ENCODE measurements at places on chromosomes 2 and 18.

DNA sequence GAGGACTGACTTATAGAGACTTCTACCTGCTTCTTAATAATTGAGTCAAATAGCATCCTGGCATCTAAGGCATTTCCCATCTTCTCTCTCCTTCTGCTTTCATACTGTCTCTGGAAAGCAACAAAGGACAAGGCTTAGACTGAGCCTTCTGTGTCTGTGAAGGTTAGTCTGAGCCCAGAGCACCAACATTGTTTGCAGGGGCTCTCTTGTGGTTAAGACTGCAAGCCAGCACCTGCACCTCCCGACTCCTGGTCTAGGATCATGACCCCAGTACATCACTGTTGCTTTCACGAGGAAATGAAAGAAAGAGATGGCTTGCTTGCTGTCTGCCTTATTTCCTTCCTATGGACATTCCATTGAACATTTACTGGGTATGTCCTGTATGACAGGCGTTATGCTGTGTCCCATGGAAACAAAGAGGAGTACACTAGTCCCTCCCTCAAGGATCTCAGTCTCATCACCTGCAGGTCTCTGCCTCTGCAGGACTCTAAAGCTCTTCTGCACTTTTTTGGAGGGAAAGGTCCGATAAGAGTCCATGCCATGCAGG lies 315.8 kb upstream of the EPAS1 start:
- no peak for DNase-seq

- no peak for DNase-seq
Measured at GRCh38 chr2:42164046-42164445, 5.1 kb upstream of the EML4 start.

DNA sequence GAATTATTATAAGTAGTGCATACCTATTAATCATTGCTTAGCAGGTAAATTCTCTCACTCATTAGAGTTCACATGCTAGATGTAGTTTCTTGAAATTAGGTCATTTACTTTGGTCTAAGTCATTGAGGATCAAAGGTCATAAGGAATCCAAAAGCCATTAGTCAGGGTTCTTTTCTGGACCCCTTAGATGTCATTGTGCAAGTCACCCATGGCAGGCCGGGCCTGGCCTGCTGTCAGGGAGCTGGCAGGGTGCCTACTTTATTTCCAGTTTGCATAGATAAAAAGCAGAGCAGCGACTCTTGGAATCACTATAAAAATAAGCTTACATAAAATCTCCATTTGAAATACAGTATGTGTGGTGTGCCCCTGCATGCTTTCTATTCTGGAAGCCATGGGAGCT lies 91.3 kb downstream of the MEIS1 start:
- DNase-seq, result no peak

- no peak for DNase-seq
Measured at GRCh38 chr2:159129269-159129668, 157.2 kb downstream of the WDSUB1 start.

DNA sequence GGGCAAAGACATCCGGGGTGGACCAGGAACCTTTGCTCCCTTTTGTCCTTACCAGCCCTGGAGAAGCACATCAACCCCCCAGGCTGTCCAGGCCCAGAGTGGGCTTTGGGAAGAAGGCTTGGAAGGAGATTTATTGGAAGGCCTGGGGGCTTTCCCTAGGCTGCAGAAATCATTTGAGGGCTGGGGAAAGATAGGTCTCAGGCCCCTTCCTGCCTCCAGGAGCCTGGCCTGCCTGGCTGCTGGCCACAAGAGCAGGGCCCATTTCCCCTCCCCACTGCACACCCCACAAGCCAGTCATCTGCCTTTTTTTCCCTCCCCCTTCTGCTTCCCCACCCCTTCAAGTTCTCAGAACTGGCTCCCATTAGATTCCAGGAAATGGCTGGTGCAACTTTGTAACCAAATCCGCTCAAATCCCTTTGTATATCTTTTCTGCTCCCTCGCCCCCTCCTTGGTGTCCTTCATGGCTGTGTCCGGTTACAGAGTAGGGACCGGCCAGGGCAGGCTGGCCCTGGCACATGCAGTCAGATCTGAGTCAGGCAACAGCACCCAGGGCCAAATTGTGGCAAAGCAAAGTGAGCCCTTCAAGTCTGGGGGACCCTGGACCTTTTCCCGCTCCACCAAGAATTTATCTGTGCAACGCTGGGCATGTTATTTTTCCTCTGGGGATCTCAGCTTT lies 20.8 kb upstream of the TNP1 start:
- DNase-seq, result no peak

GRCh38 chr18:49247781-49248180 lies 212.7 kb downstream of the DYM start:
- no peak for DNase-seq

DNA sequence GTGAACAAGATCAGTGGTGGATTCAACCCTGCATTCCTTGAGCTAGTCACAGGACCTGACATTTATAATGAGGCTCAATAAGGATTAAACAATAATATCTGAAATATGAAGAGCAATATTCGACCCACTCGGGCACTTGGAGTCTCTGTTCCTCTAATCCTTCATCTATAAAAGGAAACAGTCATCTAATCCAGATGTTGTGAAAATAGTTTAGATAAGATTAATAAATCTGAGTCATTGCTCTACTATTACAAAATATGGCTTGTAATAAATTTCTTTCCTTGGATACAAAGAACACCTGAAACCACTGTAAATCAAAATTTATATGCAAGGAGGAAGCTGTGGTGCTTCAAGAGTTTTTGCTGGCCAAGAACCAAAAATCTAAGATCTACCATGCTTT lies 846.9 kb upstream of the ACVR2A start:
- DNase-seq, result no peak

DNA sequence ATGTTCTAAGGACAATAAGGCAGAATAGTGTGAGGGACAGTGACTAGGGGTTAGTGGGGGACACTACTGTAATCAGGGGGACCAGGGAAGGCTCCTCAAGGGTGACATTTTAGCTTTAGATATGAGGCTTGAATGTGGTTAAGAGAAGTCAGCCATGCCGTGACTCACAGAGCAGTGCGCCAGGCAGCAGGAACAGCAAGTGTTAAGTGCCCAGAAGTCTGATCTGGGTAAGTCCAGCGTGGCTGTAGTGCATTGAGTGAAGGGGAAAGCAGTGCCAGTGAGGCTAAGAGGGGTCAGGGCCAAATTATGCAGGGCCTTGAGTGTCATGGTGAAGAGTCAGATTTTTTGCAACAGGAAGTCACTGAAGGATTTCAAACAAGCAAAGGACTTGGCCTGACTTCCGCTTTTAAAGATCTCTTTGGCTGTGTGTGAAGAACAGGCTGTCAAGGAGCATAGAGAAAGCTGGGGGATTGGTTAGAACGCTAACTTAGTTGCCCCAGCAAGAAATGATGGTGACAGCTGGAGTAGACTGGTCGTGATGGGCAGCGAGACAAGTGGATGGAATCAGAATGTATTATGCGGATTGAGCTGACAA lies 151.5 kb downstream of the MSH2 start:
- no peak for DNase-seq

DNA sequence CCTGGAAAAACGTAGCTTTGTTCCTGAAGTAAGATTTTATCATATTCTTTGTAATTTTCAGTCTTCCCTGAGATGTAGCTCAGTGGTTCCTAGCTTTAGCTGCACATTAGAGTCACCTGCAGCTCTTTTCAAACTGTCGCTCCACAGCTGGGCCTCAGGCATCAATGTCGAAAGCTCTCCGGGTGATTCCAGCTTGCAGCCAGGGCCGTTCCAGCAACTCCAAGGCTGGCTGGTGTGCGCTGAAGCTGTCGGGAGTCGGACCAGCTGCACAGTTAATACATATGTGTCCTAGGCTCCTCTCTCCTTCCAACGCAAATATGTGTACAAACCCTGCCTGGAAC lies 609 bp upstream of the ZNF2 start:
- no peak for DNase-seq

GRCh38 chr18:23311351-23312121 lies 141.6 kb upstream of the RIOK3 start:
- DNase-seq, result no peak

GRCh38 chr2:217551252-217551899 lies 451.4 kb downstream of the TNS1 start:
- no peak for DNase-seq

DNA sequence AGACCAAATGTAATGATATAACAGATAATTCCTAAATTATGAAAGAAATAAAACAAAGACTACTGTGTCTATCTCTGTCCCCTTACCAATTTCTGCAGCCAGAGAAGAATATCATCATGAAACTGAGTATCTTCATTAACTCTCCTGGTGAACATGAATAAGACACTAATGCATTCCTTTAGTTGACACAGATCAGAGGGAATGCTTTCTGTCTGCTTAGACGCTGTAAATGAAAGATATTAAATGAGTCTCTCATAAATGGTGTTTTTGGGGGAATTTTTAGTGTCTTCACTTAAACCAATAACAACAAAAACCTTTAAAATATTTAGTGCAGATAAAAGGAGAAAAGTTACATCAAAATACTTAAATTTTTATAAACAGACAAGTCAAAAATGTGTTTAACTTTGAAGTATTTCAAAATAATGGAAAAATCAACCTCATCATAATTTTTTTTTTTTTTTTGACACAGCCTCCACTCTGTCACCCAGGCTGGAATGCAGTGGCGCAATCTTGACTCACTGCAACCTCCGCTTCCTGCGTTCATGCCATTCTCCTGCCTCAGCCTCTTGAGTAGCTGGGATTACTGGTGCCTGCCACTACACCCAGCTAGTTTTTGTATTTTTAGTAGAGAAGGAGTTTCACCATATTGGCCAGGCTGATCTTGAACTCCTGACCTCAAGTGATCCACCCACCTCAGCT lies 16.0 kb downstream of the EPG5 start:
- no peak for DNase-seq

- DNase-seq, result no peak
Measured at GRCh38 chr2:206736935-206737334, 18.7 kb upstream of the DYTN start.

- no peak for DNase-seq
Measured at GRCh38 chr2:162475661-162476060, 131.7 kb downstream of the GCA start.

DNA sequence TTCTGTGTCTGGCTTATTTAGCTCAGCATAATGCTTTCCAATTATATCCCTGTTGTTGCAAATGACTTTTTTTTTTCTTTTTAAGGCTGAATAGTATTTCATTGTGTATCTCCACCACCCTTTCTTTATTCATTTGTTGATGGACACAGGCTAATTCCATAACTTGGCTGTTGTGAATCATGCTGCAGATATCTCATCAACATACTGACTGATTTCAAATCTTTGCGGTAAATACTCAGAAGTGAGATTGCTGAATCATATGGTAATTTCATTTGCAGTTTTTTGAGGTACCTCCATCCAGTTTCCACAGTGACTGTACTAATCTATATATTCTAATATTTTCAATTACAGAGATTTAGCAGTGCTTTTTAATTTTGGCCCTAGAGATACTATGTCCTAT lies 266.2 kb downstream of the TMX3 start:
- no peak for DNase-seq

GRCh38 chr2:206792645-206793044 lies 27.2 kb downstream of the FASTKD2 start:
- DNase-seq, result no peak

DNA sequence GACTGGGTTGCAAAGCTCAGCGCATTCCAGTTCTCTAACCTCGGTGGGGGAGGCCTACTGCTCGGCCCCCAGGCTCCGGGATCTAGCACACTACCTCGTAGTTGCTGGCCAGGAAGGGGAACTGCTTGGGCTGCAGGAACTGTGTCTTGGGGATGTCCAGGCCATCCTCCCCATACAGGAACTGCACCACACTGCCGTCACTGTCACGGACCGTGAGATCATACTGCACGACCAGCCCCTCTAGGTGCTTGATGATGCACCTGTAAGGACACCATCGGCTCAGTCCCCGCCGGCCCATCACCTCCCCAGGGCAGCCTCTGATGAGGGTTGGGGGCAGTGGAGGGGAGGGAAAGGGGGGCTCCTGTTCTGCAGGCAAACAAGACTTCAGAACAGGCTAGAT lies 61.6 kb downstream of the POLR1A start:
- no peak for DNase-seq

- no peak for DNase-seq
Measured at GRCh38 chr2:105928086-105928485, 183.4 kb downstream of the NCK2 start.
